ENCODE measurements at places on chromosomes 7 and 10.

DNA sequence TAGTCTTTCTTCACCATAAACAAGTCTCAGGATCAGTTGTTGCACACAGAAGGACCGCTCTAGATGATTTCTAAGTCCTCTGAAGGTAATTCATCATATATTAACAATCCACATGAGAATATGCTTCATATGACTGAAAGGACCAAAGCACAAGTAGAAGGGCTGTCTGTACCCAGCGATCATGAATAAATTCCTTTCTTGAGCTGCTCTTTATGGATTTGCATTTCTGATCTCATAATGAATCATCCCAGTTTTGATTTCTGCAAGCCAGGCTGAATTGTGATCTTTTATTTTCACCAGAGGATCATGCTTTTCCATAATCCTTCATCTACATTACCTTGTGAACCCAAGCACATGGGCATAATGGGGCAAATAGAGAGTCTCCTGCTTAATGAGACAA lies 675.6 kb downstream of the MAGI2 start:
- DNase-seq = peak; percentile 30

DNA sequence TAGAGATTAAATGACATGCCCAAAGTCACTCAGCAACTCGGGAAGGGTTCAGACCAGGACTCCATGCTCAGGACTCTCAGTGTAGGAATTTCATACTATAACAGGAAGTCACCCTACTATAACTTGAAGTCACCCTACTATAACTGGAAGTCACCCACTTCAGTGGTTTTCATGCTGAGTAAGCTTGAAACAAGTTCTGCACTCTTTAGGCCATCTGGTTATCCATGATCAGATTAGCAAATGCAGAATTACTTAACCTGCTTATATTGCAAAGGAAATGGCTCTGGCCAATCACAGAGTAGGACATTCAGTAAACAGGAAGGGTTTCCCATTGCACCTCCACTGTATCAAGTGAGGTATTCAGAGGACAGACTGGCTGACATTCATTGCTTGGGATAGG lies 1240.4 kb downstream of the GATA3 start:
- DNase-seq = no peak

- DNase-seq = no peak
Observed at GRCh38 chr7:101804088-101804963, 13.1 kb upstream of the CUX1 start.

- no peak for DNase-seq
Observed at GRCh38 chr10:77590344-77591237, 47.0 kb downstream of the KCNMA1 start.

DNA sequence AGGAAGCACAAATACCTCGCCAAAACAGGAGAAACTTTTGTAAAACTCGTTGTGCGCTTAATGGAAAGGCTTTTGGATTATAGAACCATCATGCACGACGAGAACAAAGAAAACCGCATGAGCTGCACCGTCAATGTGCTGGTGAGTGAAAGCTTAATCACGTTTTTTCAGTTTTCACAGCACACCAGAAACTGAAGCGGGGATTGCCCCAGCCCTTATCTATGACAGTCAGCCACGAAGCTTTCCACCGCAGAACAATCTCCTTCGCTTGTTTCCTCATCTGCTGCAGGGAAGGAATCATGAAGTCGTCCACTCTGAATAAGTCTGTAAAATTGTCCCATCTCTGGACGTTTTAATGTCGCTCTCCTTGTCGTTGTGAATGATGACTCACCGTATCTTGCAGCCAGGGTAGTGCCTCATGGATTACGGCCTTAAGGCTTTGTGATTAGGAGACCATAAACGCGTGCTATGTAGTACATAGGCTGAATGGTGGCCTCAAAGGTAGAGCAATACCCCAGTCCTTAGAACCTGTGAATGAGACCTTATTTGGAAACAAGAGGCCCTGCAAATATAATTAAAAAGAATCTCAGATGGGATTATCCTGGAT lies 174.9 kb upstream of the NPS start:
- DNase-seq = no peak

DNA sequence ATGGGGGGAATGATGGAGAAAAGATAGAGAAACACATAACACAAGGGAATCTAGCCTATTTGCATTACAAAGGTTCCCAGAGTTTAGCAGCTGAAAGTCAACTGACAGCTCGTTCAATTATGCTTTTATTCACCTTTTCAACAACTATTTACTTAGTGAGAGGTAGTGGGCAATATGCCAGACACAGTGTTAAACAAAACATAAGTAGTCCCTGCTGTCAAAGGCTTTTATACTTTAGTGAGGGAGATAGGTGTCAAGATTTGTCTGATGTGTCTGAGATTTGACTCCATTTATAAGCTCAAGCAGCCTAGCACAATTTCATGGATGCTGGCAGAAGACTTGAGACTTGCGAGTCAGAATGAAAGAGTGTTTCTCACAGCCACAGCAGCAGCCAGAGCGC lies 549.0 kb upstream of the VSTM2A start:
- no peak for DNase-seq

DNA sequence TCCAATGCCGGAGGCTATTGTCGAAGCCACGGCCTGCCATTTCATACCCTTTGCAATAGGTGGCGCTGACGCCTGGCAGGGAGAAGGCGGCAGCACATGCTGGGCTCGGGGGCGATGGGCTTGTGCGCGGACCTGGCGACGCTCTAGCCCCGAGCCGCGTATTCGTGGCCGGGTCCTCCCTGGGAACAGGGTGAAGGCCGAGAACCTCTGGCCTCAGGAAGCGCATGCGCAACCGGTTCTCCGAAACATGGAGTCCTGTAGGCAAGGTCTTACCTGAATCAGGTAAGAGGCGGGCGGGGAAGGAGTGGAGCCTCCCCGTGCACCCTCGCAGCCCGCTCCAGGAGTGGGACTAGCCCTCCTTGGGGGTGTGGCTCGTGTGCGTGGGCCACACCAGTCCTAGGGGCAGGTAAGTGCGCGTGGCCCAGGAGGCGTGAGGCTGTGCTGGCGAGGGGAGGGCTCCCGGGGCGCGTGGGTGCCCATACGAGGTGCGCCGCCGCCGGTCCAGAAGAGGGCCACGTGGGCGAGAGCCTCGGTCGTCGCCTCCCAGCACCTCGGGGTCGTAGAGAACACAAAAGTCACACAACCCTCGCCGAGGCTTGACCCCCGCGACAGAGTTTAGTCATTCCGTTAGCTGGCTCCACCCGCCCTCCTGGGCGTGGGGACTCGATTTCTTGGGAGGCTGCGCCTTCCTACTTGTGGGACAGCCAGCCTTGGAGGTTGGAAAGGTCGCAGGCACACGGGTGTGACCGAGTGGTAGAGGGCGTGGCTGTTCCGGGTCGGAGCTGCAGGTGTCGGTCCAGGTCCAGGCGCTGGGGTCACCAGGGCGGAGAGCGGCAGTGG lies 5.6 kb upstream of the MEST start:
- DNase-seq = peak; percentile 88
